Thoracic aorta (tissue), 2 donors: ENCODE measurements at places on chromosomes 16 and 17. TPM values are rescaled to one million over a fixed set of nuclear protein-coding genes. Genes with fewer than 3 reads are reported as not detected.

Gene KRT25
- total RNA-seq, result not detected

GRCh38 chr16:11572301-11572995, 14.3 kb downstream of the LITAF start:
- DNase-seq, result no peak

Gene PRAC2
- total RNA-seq, result not detected

- no peak for DNase-seq
These were observed 3.5 kb upstream of the C16orf95 start for GRCh38 chr16:87320510-87321227.

- no peak for DNase-seq
These were observed 93.6 kb downstream of the SPACA3 start for GRCh38 chr17:33085256-33085655.

Gene KRT20
- 1.8 TPM for total RNA-seq

GRCh38 chr17:57612202-57613071, 132.7 kb downstream of the CCDC182 start:
- no peak for DNase-seq

DNA sequence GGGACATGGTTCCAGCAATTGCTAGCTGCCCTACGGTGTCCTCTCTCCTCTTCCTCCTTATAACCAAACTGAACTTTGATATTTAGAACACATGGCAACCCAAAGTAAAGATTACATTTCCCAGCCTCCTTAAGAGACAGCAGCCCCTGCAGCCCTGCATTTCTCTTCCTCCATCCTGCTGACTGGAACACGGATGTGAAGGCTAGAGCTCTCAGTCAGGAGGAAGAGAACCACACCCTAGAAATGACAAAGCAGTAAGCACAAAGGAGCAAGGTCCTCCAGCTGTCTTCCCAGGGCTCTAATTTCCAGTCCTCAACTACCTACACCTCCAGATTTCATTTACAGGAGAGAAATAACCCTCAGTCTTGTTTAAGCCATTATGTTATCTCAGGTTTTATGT, 10.9 kb downstream of the DYNC1LI2 start:
- DNase-seq, result no peak

GRCh38 chr16:76052725-76053124, 224.5 kb upstream of the CNTNAP4 start:
- DNase-seq, result no peak

Gene SSH2
- 33.2 TPM for total RNA-seq

DNA sequence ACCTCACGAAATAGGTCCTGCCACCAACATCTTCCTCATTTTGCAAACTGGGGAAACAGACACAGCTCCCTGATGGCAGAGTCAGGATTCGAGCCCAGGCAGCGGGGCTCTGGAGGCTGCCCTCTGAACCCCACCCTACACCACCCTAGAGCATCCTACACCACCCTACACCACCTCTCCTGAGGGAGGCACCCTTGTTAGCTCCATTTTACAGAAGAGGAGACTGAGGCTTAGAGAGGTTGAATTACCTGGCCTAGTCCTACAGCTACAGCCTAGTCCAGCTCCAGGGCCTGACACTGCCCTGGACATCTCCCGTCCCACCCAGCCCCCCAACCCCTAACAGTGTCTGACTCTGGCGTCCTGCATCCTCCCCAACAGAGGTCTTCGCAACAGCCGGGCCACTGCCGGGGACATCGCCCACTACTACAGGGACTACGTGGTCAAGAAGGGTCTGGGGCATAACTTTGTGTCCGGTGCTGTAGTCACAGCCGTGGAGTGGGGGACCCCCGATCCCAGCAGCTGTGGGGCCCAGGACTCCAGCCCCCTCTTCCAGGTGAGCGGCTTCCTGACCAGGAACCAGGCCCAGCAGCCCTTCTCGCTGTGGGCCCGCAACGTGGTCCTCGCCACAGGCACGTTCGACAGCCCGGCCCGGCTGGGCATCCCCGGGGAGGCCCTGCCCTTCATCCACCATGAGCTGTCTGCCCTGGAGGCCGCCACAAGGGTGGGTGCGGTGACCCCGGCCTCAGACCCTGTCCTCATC, 3.2 kb upstream of the NECAB2 start:
- no peak for DNase-seq

- DNase-seq, result no peak
These were observed 392.1 kb upstream of the SALL1 start for GRCh38 chr16:51542981-51543815.

- no peak for DNase-seq
These were observed 12.9 kb downstream of the GNGT2 start for GRCh38 chr17:49197346-49197998.

- DNase-seq, result no peak
These were observed 22.1 kb downstream of the COX4I1 start for GRCh38 chr16:85821390-85822135.

DNA sequence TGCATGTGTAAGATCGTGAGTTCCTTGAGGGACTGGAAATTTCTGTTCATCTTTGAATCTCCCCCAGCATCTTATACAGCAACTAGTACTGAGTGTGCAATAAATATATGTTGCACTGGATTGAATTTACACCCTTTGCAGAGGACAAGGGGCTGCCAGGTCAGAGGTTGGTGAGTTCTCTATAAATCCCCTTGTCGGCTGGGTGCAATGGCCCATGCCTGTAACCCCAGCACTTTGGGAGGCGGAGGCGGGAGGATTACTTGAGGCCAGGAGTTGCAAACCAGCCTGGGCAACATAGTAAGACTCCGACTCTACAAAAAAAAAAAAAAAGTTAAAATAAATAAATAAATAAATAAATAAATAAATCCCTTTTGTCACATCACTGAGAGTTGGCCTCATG, 9.4 kb upstream of the SP6 start:
- no peak for DNase-seq

DNA sequence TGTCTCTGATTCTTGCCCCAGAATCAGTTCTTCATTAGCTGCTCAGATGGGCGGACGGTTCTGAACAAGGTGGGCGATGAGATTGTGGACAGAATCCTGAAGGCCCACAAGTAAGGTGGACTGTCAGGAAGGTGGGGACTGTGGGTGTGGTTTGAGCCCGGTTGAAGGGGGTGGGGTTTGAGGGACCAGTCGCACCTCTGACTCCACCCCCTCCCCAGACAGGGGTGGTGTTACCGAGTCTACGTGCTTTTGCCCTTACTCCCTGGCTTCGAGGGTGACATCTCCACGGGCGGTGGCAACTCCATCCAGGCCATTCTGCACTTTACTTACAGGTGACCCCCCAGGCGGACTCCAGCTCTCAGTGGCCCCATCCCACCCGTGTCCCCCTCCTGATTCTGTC, 11.3 kb downstream of the PLD2 start:
- no peak for DNase-seq

DNA sequence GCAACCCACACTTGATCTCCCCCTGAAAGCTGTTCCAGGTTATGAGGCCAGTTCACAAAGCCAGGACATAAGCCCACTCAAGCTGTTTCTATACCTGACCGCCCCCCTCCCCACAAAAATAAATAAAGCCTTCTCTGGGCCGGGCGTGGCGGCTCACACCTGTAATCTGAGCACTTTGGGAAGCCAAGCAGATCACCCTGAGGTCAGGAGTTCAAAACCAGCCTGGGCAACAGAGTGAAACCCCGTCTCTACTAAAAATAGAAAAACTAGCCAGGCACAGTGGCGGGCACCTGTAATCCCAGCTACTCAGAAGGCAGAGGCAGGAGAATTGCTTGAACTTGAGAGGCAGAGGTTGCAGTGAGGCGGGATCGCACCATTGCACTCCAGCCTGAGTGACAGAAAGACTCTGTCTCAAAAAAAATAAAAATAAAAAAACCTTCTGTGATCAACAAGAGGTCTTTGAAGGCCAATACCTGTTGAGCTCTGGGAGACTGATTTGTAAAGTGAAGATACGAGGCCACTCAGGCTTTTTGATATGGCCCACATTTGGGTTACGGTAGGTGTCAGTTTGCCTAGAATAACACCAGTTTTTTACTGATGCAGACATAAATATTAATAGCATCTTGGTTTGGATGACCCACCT, 2.2 kb downstream of the KDM8 start:
- DNase-seq, result no peak

DNA sequence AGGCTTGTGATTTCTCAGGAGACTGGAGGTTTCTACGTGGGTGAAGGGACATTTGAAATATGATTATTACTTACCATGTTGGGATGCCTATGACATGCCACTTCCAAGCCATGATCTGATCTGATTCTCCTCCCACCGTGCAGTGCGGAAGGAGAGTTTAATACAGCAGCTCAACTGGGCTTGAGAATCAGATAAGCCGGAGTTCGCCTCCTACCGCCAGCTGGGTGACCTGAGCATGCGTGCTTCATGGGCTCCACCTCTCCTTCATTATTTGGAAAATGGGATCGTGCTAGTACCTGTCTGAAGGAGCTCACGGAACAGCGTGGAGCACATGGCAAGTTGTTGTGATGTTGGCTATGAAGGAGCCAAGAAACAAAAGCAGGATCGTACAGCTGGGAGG, 12.4 kb upstream of the TIMP2 start:
- DNase-seq, result no peak

- DNase-seq, result no peak
These were observed 9.5 kb downstream of the TBX21 start for GRCh38 chr17:47742319-47743181.

Gene PLA2G10
- total RNA-seq, result not detected

DNA sequence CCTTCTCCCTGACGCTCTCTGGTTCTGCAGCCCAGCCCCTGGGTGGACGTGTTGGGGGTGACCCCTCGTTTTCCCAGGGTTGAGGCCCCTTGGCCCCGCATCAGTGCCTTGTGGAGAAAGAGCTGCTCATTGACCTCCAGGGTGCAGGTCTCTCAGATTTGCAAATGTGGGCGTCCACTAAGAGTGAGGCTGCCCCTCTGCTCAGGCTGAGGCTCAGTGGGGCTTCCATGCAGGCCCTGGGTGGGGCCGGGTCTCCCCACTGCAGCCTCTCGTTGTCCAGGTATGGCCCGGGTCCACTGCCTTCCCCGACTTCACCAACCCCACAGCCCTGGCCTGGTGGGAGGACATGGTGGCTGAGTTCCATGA, 9.0 kb downstream of the GAA start:
- DNase-seq, result no peak

- DNase-seq, result no peak
These were observed 40.1 kb downstream of the KCNJ16 start for GRCh38 chr17:70115126-70115525.

DNA sequence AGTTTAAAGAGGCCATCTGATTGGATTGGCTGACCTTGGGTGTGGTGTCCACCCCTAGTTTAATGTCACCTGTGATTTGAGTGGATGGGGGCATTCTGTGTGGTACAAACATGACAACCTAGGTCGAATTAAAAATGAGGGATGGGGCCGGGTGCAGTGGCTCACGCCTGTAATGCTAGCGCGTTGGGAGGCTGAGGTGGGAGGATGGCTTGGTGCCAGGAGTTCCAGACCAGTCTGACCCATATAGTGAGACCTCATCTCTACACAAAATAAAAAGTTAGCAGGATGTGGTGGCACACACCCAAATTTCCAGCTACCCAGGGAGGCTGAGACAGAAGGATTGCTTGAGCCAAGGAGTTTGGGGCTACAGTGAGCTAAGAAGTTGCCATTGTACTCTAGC, 14.4 kb downstream of the CNTROB start:
- DNase-seq, result no peak

GRCh38 chr16:3022208-3022683, 1.5 kb downstream of the HCFC1R1 start:
- peak; percentile 78 for DNase-seq

GRCh38 chr17:17061516-17061915, 19.3 kb downstream of the MPRIP start:
- no peak for DNase-seq

DNA sequence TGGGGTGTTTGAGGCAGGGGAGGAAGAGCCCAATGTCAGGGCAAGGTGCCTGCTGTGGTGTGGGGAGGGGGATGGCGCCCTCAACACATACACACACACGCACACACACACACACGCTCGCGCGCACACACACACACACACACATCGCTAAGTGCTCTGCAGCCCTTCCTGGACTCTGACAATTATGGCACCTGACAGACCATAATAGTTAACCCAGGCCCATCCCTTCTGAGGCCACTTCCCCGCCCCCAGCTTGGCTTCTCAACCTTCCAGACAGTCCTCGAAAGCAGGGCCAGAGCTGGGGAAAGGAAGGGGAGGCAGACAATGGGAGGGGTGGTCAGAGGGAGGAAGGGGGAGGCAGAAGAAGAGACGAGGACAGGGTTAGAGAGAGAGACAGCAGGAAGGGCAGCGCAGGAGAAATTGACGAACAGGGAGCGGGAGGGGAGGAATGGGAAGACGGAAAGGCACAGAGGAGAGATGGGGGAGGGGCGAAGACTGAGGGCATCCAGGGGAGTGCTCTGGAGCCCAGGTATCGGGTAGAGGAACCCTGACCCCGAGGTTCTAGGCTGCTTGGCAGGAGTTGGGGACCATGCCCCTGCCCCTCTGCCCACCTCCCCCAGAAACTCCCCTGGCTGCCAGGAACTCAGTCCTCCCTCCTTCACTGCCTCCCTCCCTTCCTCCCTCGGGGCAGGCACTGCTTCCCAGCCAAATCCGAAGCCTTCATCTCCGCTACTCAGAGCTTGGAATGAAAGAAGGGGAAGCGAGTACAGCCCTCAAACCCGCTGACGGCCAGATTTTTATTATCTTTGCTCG, 4.0 kb downstream of the SRCIN1 start:
- no peak for DNase-seq

Gene MPV17L
- 5.0 TPM for total RNA-seq

- no peak for DNase-seq
These were observed 19.1 kb upstream of the NETO2 start for GRCh38 chr16:47162670-47163420.

GRCh38 chr16:67305216-67306071, 21.1 kb downstream of the KCTD19 start:
- no peak for DNase-seq

DNA sequence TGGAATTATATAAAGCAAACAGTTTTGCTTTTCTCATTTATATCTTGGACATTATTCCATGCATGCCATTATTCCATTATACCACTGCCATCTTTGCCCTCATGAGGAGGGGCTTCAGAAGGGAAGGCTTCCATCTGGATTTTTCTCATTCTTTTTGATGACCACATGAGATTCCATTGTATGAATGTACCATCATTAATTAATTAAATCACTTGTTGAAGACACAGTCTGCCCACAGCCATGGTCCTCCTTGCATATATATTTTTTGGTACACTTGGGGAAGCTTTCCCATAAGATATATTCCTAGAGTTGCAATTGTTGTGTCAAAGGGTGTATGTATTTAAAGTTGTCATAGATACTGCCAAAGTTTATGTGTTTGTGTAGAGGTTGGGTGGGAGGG, 7.1 kb downstream of the ARL4D start:
- no peak for DNase-seq

Gene RAC3
- 1.8 TPM for total RNA-seq

GRCh38 chr17:6912110-6913051, 80.9 kb upstream of the TEKT1 start:
- no peak for DNase-seq

Gene TBC1D28
- not detected for total RNA-seq

GRCh38 chr16:5615868-5616642, 518.5 kb upstream of the EEF2KMT start:
- DNase-seq, result no peak

GRCh38 chr17:82592767-82593589, 55.3 kb downstream of the WDR45B start:
- DNase-seq, result no peak

DNA sequence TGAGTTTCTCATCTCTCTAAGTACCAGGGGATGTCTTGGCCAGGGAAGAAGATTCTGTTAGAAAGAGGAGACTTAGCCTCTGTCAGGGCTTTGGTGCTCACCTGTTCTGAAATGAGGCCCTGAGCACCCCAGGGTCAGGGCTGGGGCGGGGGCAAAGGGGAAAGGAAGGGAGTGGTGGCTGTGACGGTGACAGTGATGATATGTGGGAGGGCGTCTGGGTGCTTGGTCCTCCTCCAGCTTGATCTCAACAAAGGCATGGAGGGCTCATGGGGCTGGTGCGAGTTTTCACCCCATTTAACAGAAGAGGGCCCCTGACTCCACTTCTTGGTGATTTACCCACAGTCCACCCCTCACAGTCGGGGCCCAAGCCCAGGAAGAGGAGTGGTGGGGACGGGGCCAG, 15.1 kb downstream of the SOX8 start:
- no peak for DNase-seq
